Inflammatory macrophage treated with lipopolysaccharide for 4 hours (primary cell): ENCODE measurements at places on chromosomes 1 and 21.

DNA sequence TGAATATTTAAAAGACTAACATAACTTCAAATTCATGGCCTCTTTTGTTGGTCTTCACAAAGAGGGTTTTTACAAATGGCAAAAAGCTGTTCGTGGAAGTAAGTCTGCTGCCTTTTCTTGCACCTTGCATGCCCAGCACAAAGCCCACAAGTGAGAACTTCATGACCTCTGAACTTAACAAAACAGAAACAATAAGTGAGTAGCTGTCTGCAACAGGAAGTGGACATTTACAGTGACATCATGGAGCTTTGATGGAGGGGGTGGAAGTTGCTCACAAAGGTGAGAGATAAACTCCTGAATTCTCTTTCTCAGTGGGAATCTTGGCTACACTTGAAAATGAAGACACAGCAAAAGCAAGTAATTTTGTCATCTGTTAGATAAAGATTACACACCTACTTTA lies 303.3 kb upstream of the DEPDC1 start:
- no peak for DNase-seq

- DNase-seq, result peak; percentile 86
Observed at GRCh38 chr1:89286549-89287180, 14.0 kb upstream of the GBP5 start.

DNA sequence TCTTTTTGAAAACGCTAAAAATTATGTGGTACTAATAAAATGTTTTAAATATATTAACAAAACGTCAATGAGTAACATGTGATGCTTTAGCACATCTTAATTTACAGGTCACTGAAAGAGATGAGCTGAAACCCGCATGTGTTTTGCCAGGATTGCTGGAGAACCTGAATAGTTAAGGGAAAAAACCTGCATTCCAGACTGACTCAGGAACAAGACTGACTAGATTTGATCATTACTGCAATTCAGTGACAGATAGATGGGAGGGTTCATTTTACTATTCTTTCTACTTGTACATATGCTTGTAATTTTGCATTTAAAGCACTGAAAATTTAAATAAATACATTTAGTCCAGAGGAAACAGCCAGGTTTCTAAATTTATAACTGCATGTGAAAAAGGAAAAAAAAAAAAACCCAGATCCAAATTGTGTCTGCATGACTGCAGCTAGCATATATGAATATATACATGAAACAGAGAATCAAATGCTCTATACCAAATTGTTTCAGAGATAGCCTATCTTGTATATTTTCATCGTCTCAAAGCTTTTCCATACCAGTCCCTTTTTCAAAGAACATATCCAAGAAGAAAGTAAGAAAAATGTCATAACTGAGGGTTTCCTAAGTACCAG lies 71.7 kb downstream of the APP start:
- DNase-seq, result no peak

DNA sequence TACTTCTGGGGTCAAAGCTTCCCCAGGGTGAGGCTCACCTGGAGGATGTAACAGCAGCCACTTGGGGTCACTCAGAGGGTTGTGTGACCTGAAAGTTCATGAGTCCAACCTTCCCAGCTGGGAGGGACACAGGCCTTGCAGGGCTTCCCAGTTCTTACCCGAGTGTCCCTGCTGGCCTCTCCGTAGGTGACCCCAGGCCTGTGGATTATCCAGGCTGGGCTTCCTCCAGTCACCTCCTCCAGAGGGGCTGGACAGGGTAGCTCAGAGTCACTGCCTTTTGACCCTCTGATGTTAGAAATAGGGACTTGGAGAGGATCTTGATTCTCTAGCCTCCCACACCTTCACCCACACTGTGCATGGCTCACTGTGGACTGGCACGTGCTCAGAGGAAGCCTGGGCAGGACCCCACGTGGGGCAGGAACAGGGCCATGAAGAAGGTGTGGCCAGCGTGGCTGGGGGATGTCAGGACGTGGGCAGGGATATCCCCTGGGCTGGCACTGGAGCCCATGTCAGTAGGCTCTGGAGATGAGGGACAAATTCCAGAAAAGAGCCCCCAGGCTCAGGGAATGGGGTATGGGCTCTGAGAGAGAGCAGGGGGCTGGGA lies 131.8 kb downstream of the ACTL8 start:
- no peak for DNase-seq

DNA sequence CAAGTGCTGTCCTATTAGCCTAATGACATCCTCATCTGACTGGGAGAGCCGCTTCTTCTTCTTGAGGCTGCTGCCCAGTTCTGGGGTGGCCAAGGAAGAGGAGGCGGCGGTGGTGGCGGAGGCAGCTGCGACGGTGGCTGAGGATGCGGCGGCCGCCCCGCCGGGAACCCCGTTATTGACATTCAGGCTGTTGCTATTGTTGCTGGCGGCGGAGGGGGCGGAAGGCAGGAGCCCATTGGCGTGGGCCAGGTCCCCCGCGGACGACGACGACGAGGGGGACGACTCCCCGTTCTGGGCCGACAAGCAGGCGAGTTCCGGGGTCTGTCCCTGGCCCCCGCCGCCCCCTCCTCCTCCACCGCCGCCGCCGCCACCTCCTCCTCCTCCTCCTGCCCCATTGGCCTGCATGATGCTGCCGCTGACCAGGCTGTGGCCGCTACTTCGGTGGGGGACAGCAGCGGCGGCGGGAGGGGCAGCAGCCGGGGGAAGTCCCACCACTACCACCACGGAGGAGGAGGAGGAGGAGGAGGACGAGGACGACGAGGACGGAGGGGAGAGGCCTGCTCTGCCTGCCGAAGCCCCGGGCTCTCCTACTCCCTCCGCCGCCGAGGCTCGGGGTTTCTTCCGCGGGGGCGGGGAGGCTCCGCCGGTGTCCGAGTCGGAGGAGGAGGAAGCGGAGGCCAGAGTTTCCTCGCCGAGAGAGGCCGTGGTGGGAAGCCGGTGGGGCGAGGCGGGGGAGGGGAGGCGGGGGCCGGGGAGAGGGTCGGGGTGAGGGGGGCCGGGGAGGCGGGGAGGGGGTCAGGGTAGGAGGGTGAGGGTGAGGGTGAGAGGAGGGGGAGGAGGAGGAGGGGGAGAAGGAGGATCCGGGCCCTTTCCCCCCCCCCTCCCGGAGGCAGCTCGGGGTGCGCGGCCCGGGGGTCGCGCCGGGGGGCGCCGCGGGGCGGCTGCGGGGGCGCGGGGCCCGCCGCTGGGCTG lies 610 bp downstream of the WDR26 start:
- peak; percentile 41 for DNase-seq

GRCh38 chr1:75543705-75544104 lies 67.2 kb downstream of the SLC44A5 start:
- DNase-seq, result no peak

DNA sequence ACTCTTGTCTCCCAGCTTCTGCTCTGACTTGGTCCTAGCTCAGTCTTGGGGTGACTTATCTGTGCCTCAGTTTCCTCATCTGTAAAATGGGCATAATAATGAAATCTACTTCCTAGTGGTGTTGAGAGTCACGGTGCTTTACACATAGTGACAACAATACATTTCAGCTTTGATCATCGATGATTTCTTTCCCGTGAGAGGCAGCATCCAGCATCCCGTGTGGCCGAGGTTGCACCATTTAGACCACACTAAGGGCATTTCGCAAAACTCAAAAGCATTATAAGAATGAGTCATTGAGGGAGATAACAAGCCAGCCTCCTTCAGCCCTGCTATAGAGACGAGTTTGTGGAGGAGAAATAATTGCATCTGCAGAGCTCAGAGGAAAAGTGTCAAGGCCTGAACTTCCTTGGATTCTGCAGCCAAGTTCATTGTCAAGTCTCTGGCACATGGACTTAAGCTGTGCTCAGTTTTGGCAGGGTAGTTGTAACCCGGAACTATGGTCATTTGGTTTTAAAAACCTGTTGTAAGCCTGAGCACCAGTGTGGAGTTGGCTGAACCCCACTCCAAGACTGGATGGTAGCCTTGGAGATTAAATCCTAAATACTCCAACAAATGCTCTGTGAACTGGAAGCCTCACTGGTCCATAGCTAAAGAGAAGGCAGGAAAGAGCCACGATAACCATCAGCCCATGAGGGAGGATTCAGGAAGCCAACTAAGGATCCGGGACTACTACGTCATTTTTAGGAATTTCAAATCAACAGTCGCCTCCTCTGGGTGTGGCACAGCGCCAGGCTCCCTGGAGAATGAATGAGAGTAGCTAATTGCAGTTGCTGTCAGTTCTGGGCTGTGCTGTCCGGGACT lies 64.2 kb downstream of the TCP10L start:
- peak; percentile 11 for DNase-seq

DNA sequence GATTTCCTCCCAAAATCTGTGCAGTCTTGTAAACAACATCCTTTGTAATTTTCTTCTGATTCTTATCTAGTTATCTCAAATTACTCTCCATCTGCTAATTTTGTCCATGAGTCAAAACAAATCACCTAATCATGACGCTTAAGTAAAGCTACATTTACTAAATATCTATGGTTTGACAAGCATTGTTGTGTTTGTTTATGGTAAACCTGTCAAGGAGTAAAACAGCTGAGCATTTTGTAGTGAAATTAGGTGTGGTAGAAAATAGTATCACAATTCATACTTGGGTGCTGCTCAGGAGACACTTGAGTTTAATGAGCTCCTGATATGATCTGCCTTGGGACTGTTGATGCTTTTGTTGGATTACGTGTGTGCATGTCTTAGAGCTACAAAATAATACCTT lies 11.6 kb downstream of the TIPRL start:
- no peak for DNase-seq

DNA sequence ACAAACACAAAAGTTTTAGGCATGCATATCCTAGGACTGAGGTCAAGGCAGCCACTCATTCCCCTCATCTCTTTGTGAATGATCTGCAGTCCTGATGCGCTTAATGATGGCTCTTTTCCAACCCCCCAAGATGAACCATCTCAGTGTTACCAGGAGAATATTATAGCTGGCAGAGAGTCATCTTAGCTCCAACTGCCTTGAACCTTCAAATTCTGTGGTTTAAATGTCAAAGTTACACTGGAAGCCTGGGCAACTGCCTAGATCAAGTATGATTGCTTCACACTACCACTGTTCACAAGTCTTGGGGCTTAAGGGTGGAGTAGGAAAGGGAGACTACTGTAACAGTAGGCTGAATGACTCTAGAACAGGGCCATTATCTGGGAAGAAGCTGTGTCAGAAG lies 8.0 kb upstream of the MYBPHL start:
- DNase-seq, result no peak

- no peak for DNase-seq
Observed at GRCh38 chr1:237972186-237972585, 81.5 kb upstream of the ZP4 start.

DNA sequence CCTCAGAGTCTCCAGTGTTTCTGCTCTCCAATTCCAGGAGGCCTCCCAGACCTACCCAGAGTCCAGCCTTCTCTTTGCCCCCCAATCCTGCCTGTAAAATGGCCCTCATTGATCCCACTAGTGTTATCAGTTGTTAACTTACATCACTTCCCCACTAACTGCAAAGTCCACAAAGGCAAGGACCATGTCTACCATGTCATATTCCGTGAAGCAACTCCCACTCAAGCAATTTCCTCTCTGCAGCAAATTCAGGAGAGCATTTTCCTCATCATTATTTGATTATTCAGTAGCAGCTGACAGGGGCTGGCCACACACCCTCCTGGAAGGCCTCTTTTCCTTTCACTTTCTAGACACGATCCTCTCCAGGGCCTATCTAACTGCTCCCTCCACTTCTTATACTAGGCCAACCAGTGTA lies 153.5 kb downstream of the RERE start:
- DNase-seq, result peak; percentile 94

- DNase-seq, result peak; percentile 19
Observed at GRCh38 chr1:24321697-24322469, 2.7 kb downstream of the GRHL3 start.

- DNase-seq, result no peak
Observed at GRCh38 chr1:155175281-155175926, 1.8 kb downstream of the TRIM46 start.

DNA sequence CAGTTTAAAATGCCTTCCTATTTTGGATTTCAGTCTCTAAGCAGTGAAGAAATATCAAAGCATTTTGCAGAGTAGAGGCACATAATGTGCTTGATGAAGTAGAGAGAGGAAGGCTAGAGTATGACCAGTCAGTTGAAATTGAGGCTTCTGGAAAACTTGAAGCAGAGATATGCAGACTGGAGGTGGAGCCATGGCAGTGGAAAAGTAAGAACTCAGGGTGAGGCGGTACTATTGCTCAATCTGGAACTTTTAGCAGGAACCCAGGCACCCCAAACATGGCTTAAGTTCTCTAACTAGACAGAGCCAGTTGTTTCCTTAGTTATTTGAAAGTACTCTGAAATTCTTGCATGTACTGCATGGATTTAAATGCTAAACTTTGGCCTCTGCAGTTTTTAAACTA lies 288.6 kb downstream of the HHAT start:
- no peak for DNase-seq

GRCh38 chr1:221439747-221440501 lies 302.0 kb downstream of the DUSP10 start:
- peak; percentile 90 for DNase-seq

GRCh38 chr1:157292302-157292701 lies 154.1 kb upstream of the ETV3 start:
- DNase-seq, result no peak

- DNase-seq, result no peak
Observed at GRCh38 chr1:186014370-186015037, 280.3 kb downstream of the HMCN1 start.

- peak; percentile 63 for DNase-seq
Observed at GRCh38 chr1:8031176-8031785, 5.2 kb upstream of the ERRFI1 start.

DNA sequence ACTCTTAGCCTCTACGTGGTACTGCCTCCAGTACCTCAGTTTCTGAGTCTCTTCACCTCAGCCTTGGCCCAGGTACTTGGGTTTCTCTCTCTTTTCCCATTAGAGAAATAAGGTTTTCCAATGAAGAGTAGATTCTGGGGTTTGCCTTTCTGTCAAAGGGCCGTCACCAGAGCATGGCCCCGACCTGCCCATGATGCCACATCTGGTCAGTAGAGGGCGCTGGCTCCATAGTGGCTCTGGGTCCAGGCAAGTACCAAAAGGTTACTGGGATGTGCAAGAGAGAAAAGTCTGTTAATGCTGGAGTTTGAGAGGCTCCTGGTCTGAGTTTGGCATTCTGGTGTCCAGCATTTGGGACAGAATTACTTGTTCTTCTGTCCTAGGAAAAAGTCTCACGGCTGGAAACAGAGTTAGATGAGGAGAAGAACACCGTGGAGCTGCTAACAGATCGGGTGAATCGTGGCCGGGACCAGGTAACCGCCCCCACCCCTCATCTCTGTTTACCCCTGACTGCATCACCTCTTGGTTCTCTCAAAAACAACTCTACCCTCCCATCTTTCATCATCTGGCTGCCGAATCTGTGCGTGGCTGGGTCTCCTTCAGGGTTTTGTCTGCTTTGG lies 5.3 kb upstream of the TUFT1 start:
- peak; percentile 68 for DNase-seq

DNA sequence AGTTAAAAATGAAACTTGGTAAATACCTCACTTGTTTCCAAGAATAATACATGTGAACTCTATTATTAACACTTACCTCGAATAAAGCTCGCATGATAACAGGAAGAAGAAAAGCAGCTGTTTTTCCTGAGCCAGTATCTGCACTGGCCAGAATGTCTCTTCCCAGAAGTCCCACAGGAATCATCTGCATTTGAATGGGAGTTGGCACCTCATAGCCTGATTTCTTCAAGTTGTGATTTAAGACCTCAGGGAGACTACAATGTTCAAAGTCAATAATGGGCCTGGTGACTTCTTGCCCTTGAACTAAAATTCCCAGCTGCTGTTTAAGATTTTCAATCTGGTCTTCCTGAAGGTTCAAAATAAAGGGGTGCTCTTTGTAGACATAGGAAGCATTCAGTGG lies 3.8 kb downstream of the DDX59 start:
- DNase-seq, result no peak

GRCh38 chr21:26710155-26710554 lies 135.1 kb downstream of the ADAMTS1 start:
- no peak for DNase-seq
